ENCODE measurements at places on chromosomes 2 and 18. TPM values are rescaled to one million over a fixed set of nuclear protein-coding genes. Genes with fewer than 3 reads are reported as not detected.

- no peak for DNase-seq
Measured at GRCh38 chr2:235149240-235149659, 197.4 kb downstream of the SH3BP4 start.

The CAPN14 gene
- polyA plus RNA-seq = 0.10 TPM

The CYS1 gene
- polyA plus RNA-seq = 2.5 TPM

The LYPD6B gene
- polyA plus RNA-seq = 19.1 TPM

- no peak for DNase-seq
Measured at GRCh38 chr2:188765522-188766470, 208.4 kb upstream of the COL3A1 start.

GRCh38 chr2:177078416-177078815 lies 134.2 kb upstream of the HNRNPA3 start:
- DNase-seq = no peak

GRCh38 chr2:96522304-96523203 lies 14.0 kb upstream of the ARID5A start:
- DNase-seq = no peak

- no peak for DNase-seq
Measured at GRCh38 chr2:121690095-121690494, 40.8 kb upstream of the CLASP1 start.

The COBLL1 gene
- polyA plus RNA-seq = 56.2 TPM

All from BJ (cell line).